ENCODE measurements at places on chromosomes 2 and 18.

GRCh38 chr2:238869293-238870124, 21.6 kb downstream of the TWIST2 start:
- no peak for DNase-seq

DNA sequence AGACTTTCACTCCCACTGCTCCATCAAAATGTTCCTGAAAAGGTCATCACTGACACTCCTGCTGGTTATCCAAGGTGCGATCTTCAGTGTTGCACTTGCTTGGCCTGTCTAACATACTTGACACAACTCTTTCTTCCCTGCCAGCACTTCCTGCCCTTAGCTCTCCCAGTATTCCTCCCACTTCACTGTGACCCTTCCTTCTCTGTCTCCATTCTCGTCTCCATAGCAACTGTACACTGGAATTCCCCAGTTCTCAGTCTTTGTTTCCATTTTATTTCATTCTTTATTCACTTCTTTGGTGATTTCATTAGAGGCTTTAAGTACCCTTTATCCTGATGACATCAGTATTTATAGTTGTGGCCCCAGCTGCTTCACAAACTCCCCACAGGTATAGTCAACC, 333.0 kb downstream of the IRS1 start:
- DNase-seq: no peak

- no peak for DNase-seq
Measured at GRCh38 chr18:40388121-40388520, 1566.9 kb upstream of the PIK3C3 start.

GRCh38 chr18:78713069-78713468, 266.5 kb upstream of the SALL3 start:
- no peak for DNase-seq

- no peak for DNase-seq
Measured at GRCh38 chr2:147945660-147946059, 74.9 kb downstream of the ORC4 start.

- no peak for DNase-seq
Measured at GRCh38 chr2:45002686-45003085, 6.6 kb downstream of the SIX2 start.

DNA sequence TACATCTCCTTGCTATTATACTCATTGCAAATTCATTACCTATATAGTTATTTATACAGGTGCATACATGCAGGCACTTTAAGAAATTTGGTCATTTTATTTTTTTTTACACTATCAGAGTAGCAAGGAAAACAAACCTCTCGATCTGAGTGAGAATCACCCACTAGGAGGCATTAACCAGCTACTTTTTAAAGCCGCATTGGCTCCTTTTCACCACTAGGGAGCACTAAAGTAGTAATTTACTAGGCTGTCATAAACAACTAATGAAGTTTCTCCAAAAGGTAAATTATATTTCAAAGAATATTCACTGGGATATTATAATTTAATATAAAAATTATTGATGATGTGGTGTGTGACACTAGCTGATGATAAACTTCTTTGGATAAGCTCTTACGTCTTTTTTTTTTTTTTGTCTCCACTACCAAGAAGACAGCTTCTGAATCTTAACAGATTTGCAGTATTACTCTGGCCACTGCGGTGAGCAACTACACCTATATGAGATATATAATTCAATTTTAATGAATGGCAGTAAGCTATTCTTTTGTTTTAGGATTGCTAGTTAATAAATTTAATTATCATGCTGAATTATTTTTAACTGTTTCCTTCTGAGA, 101.9 kb downstream of the NOL4 start:
- DNase-seq: peak; percentile 53

GRCh38 chr18:41416044-41416443, 539.0 kb upstream of the PIK3C3 start:
- DNase-seq: no peak

All from activated CD4-positive, alpha-beta T cell treated with anti-CD3 and anti-CD28 coated beads, Interleukin-2, Interleukin-6, amounts not matched to agents 100 ng/mL and 50 ng/mL, durations not matched to agents 16 hours and 8 hours (primary cell).